Kidney tubule cell (primary cell): ENCODE measurements at places on chromosomes 4 and X.

DNA sequence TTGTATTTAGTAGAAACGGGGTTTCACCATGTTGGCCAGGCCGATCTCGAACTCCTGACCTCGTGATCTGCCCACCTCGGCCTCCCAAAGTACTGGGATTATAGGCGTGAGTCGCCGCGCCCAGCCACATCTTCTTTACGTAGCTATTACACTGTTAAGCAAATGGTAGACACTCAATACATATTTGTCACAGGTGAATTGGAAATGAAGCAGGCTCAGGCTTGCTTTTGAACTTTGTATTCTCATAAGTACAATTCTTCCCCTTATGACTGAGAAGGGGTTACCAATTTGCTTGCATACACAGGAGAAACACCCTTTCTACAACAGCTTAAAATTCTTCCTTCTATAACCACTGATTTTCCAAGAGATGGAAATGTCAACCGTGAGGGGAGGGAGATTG is 787 bp upstream of the SRPX2 start:
- no peak for DNase-seq

DNA sequence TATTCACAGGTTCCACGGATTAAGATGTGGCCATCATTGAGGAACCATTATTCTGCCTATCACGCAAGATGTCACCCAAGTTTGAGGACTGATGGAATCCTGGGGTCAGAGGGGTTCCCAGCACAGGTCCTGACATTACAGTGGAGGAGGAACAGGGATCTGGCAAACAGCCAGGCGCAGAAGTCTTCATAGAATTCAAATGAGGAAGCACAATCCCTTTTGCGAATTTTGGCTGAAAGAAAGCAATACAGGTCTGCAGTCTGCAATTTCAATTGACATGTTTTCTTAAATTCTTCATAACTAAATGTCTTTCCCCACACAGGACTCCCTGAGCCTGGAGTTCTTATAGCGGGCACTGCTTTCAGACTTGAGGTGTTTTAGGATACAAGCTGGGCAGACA is 14.5 kb downstream of the DOCK11 start:
- no peak for DNase-seq

GRCh38 chr4:71729856-71730255 is 54.0 kb downstream of the GC start:
- DNase-seq = no peak

DNA sequence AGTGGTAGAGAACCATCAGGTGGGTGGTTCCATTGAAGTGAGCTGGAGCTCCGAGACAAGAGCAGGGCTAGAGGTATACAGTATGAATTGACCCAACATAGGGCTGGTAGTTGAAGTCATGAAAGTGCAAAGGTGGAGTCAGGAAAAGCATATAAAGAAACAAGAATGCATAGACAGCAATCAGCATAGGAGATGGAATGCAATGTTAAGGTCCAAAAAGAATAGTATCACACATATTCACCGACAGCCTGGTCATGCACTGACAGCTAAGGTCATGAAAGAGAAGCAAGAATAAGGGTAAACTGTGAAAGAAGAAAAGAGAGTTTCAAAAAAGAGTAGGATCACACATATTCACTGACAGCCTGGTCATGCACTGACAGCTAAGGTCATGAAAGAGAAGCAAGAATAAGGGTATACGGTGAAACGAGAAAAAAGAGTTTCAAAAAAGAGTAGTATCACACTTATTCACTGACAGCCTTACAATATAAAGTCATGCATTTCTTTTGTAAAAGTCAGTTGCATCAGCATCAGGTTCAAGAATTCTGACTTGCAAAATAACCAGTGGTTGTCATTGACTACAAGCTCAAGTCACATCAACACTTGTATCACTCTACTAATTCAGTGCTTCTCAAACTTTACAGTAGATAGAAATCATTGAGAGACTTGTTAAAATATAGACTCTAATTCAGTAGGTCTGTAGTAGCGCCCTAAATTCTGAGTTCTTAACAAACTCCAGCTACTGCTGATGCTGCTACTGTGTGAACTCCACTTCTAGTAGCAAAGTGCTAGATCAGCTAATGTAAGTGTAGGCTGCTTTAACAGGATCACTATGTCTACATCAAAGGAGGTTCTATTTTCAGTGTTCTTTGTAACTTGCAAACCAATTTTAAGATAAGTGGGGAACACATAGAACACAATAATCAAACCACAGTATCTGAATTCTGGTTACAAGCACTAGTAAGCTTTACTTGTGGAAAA is 221.9 kb downstream of the PDGFC start:
- DNase-seq = no peak

GRCh38 chr4:167196344-167197012 is 37.8 kb downstream of the SPOCK3 start:
- no peak for DNase-seq

- DNase-seq = no peak
Measured at GRCh38 chr4:38532908-38533499, 131.0 kb upstream of the KLF3 start.

GRCh38 chrX:17161991-17162390 is 213.0 kb upstream of the NHS start:
- DNase-seq = no peak
